ENCODE measurements at places on chromosomes 1 and 21.

DNA sequence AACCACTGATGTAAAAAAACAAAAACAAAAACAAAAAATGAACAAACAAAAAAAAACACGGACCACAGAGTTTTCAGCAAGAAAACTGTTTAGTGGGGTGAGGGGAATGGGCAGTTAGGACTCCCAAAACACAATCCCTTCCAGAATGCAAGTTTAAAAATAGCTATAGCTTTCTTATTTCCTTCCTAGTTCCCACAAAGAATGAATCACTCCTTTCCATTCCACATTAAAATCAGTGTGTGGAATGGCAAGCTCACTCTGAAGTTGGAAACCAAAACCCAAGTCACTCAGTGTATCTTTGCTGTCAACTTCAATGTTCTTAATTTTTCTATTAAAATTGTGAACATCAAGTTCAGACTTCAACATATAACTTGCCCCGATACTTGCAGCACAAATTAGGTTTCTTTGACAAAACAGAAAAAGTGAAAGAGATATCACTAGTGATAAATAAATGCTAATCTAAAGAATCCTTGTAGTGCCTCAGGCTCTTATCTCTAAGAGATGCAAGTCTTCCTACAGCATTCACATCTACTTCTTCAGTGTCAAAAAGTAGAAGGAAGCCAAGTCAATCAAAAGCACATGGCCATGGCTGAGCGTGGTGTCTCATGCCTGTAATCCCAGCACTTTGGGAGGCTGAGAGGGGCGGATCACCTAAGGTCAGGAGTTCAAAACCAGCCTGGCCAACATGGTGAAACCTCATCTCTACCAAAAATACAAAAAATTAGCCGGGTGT is 45.5 kb downstream of the TOR3A start:
- DNase-seq = no peak

DNA sequence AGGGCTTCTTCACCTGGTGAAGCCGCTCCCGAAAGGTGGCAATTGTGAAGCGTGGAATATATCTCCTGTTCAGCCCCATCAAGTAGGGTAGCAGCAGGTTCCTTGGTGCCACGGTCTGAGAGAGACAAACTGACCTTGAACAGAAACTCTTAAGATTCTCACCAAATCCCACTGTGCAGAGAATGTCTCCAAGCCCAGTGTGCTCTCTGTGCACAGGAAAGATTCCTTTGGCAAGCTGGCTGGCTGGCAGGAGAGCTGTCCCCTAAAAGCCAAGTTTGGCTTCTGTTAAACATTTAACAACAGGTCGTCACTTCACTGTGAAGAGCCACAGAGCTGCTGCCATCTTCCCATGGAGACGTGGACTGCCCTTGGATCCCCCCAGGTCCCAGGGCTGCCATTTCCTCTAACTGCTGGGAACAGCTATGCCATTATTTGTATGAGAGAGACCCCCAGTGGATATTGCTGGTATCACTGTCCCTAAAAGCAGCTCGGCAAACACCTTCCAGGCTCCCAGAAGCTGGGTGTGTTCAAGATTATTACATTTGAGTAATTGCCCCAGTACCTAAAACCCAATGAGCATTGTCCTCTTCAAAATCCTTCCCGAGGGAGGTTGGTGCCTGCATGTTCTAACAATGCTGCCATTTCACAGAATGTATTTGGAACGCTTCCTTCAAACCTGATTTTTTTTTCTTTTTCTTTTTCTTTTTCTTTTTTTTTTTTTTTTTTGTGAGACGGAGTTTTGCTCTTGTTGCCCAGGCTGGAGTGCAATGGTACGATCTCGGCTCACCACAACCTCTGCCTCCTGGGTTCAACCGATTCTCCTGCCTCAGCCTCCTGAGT is 71.8 kb downstream of the CD58 start:
- peak; percentile 70 for DNase-seq

GRCh38 chr1:52479076-52479475 is 73.8 kb downstream of the TUT4 start:
- DNase-seq = no peak

DNA sequence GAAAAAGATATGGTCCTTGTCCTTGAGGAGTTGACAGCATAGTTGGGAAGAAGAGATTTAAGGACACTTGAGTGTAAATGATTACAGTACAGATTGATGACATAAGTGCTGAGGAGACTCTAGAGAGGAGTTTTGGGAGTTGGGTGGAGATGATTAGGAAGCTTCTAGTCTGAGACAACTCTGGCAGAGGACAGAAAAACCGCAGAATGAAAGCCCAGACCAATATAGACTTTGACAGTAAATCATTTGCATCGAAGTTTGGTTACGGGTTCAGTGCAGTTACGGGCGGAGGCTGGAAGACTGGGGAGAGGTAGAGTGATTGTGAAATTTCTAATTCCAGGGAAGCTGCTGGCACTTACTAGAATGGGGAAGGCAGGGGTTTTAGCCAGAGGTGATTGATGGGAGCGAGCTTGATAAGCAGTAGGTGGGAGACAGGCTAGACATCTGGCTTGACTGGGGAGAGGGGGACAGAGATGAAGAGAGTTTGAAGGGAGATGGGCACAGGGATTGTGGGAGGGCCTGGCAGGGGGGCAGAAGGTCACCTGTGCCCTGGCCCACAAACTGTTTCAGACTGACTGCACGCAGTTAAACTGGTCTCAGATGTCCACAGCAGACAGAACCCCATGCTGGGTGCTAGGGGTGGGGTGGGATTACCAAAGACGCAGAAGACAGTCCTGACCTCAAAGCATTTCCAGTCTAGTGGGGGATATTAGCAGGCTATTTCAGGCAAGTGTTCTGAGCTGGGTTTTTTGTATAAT is 20.1 kb downstream of the SH2D2A start:
- no peak for DNase-seq

DNA sequence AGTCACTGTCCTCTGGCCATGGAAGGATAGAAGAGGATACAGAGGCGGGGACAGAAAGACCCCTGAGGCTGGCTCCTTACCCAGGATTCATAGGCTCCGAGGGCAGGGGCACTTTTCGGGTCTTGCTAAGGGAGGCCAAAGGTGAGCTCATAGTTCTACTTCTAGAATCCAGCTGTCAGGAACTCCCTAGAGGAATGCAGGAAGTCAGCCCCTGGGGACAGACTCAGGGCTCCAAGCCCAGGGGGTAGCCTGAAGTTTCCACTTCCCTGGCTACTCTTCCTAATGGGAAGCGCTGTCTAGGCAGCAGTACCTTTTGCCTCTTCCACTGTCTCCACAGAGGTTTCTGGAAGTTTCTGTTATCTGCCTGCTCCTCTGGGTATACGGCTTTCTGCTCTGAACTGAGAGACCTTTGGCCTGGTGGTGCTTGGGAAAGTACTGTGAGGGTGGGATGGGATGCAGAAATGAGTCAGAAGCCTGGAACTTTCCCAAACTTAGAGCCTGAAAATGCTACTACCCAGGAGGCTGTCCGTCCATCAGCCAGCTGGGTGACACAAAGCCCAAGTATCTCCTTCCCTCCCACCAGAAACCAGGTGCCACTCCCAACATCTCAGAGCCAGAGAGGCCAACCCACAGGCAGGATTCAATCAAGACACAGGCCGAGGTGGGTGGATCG is 3.6 kb downstream of the UBXN11 start:
- no peak for DNase-seq

- DNase-seq = no peak
Observed at GRCh38 chr1:76075188-76075489, 593 bp downstream of the ST6GALNAC3 start.

Data from CD4-positive, alpha-beta T cell treated with Interleukin-21 for 1 hour (primary cell).